Fibroblast of the aortic adventitia (primary cell): ENCODE measurements at places on chromosomes 5 and 9. TPM values are rescaled to one million over a fixed set of nuclear protein-coding genes. Genes with fewer than 3 reads are reported as not detected.

DNA sequence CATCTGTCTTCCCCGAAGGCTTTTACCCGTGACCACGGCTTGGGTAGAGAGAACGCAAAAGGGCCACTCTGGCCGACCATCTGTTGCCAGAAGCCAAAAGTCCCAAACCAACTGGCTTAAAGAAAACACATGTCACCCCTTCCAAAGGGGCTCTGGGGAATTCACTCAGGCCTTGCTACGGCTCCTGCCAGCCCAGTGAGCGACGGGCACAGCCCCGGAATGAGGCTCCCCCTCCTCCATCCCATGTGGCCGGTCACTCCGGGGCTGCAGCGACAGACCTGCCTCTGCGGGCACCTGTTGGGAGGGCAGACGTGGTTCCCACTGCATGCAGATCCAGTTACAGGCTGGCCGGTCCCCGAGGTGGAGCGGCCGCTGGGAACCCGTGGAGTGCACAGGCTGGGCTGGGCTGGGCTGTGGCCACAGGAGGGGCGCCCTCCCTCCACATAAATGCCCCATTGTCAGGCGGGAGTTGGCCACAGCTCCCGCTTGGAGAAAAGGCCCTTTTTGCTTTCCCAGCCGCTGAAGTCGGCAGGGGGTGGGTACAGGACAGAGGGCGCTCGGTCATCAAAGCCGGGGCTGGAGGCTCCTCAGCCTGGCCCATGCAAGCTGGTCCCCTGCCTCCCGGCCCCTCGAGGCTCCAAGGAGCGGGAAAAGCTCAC is 19.9 kb downstream of the NOTCH1 start:
- no peak for DNase-seq

DNA sequence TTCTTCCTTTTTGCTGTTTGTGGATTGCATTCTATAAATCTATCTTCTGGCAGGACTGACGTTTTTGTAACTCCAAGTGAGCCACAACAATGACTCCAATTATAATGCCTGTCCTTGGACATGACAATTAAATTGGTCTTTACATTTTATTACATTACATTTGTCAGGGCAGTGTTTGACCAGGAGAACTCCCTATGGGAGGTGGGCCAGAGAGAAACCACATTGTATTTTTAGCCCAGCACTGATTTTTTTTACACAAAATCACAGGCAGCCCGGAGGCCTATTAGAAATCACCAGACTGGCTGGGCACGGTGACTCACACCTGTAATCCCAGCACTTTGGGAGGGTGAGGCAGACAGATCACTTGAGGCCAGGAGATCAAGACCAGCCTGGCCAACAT is 99.1 kb upstream of the SMC5 start:
- no peak for DNase-seq

DNA sequence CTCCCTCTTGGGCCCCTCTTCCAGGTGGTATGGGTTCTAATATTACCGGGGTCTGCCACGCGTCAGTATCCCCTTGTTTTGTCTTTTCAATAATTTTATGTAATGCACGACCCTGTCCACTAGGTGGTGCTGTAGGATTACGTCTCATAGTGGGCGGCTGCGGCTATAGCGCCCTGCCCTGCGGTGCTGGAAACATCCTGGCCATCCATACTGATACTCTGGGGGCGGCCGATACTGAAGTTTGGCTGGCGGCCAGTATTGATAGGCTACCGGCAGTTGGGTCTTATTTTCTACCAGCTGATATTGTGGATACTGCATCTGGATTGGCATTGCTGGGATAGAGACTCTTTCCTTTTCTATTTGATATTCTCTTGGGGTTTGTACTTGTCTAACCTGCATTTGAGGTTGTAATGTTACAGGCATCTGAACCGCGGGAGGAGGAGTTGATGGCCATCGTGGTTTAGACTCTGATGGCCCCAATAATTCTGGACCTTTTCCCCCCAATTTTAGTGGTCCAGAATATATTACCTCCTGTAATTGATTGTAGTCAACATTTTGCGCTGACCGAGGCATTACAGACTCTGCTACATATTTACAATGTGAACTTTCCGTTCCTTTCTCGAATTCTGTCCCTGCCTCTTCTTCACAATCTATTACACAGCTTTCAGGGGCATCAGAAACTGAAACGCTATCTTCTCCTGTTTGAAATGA is 3.3 kb upstream of the TMEM141 start:
- DNase-seq: peak; percentile 67

- no peak for DNase-seq
Observed at GRCh38 chr5:96329886-96330529, 103.0 kb downstream of the PCSK1 start.

DNA sequence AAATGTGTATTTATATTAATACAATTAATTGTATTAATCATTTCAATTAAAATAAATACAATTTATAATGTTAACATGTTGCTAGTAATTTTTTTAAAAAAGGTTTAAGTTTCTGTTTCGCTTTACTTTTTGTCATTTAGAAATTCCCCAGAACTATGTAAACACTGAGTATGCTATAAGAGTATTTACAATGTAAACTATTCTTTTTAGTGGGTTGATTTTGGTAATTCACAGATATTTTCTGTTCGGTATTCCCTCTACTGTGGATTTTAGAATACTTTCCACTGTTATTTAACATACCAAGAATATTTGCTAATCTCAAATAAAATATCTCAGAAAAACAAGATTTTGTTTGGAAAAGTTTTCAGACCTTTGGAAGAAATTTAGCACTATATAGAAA is 1564.4 kb downstream of the EFNA5 start:
- no peak for DNase-seq

DNA sequence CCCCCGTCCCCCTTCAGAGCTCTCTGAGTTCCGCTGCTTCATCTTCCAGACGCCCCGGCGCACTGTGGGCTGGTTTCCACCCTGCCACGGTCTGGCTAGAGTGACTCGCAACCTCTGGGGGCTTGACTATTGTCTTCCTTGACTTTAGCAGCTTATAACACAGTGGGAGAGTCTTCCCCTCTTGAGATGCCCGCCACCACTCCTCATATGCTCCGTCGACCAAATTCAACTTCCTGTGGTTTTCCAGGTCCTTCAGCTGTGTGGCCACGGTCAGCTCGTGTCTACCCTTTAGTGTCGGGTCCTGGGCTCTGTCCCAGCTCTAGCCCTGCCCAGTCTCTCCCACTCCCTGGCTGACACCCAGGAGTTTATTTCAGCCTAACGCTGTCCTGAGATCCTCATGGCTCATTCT is 28.2 kb upstream of the NCS1 start:
- peak; percentile 46 for DNase-seq

GRCh38 chr5:31847354-31847753 is 208.4 kb downstream of the PDZD2 start:
- no peak for DNase-seq

GRCh38 chr5:84227236-84227635 is 157.4 kb downstream of the EDIL3 start:
- DNase-seq: no peak

GRCh38 chr9:16705111-16705604 is 165.3 kb downstream of the BNC2 start:
- DNase-seq: peak; percentile 99

- peak; percentile 19 for DNase-seq
Observed at GRCh38 chr9:90943341-90943740, 141.7 kb downstream of the SYK start.

DNA sequence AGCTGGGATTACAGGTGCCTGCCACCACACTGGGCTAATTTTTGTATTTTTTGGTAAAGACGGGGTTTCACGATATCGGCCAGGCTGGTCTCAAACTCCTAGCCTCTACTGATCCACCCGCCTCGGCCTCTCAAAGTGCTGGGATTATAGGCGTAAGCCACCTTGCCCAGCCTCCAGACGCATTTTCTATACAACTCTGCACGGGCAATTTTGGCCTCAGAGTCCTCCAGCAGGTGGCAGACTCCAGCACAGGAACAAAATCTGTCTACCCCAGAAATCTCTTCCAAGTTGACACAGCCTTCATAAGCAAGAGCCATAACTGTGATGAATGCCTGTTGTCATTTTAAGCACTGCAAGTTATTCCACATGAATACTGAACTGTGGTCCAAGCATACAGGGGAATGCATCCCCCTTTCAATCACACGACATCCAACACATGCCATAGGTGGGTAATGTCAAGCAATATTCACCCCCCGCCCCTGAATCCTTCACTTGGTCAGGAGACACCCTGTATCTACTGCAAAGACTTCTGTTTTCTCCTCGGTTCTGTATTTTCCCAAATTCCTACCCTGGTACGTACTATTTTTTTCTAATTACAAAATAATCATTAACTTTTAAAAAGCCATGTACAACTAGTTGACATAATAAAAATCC is 50.8 kb downstream of the ALDH7A1 start:
- peak; percentile 29 for DNase-seq

DNA sequence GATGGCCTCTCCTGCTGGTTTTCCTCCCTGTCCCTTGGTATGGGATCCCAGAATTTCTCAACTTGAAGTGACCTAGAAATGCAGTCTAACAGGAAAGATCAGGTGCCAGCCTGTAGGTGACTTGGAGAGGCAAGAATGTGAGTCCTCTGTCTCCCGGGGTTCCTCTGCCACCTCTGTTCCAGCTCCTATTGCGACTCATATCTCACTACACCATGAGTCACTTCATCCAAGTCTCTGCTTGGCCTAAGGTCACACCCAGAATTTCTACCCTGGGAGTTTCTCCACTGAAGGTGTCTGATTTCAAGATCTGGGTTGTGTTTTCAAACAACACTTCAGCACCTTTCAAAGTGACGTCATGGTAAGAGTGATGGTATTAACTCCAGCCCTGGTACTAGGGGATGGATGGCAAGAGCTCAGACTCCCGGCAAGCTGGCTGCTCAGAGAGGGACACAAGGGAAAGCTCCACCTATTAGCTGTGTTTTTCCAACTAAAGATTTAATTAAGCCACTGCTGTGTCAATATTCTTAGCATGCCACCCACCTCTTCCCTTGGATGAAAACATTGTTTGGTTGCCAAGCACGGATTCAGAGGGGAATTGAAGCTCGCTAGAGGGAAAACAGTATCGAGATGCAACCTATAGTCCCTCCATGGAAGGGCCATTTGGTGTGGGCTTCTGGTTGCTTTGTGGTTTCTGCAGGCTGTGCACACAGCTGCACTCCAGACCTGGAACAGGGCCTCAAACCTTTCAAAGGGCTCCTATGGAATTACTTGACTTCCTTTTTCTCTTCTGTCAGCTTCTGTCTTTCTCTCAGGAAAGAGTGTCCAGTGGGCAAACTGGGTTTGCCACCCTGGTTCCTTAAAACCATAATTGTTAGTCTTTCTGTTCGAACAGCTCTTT is 205.7 kb downstream of the GAS1 start:
- DNase-seq: peak; percentile 81

GRCh38 chr5:179436321-179437122 is 91.3 kb upstream of the ADAMTS2 start:
- DNase-seq: no peak

- DNase-seq: no peak
Observed at GRCh38 chr5:101785090-101785489, 511.0 kb downstream of the SLCO4C1 start.

- no peak for DNase-seq
Observed at GRCh38 chr5:160567031-160567705, 145.5 kb downstream of the PTTG1 start.

DNA sequence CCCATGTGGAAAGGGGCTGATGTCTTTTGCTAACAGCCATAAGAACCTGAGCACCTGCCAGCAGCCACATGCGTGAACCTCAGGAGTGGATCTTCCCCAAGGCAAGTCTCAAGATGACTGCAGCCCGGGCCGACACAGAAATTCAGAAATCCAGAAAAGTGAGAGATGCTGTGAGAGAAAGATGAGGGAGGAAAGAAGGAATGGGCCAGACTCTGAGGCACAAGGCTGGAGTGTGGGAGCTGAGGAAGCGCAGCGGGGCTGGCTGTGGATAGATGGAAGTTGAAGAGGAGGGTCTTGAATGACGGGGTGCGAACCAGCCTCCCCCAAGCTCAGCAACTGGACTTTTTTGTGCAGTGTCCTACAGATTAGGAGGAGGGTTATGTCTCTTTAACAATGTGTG is 337.8 kb downstream of the GADD45G start:
- no peak for DNase-seq

GRCh38 chr5:93580927-93581445 is at the start of gene NR2F1-AS1:
Gene NR2F1-AS1 (minus strand): TSS chr5:93581219.
- peak; percentile 62 for DNase-seq

DNA sequence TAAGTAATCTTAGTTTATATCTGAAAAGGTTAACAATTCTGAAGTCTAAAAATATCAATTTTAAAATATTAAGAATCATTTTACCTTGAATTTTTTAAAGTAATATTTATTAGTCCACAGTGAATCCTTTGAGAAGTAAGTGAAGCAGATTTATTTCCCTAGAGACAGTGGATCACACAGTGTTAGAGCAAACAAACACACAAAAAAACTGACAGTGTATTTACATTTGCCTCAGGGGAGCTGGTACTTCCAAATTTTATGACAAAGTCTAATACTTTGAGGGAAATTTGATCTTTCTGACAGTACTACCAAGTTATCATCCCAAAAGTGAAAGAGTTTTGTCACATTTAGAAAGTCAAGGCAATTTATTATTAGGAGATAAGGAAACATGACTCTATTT is 1750.6 kb upstream of the CDH9 start:
- DNase-seq: no peak

DNA sequence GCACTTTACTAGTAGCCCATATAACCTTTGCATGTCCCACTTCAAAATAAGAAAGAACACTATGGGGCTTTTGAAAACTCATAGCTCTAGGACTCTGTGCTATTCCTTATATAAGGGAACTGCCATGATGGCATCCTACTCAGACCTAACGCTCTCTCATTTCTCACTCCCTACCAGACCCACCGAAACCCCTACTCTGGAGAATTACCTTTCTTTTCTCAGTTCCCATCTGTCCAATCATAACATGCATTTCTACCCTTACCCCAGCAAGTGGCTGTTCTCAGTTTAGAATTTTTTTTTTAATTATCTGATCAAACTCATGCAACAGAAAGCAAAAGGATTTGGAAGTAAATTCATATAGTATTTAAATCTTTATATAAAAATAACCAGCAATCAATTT is 27.3 kb downstream of the CARNMT1 start:
- no peak for DNase-seq

DNA sequence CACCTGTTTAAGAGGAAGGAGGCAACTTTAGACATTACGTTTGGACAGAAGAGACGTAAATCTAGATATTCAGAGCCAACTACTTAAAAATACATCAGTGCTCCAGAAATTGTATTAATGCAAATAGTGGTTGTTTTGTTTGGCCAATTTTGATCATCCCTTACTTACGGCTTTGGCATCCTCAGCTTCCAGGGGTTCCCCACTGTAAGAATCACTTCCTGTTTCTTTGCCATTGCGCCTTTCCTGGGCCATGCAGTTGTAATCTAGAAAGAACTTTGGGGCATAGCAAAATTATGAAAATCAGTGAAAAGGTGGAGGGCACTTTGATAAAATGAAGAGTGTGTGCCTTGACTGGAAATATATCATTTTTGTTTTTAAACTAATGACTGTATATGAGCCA is 537.2 kb upstream of the TLE4 start:
- no peak for DNase-seq

Gene OLFML2A
- total RNA-seq: 1.7 and 13.7 TPM in 2 replicates

Gene WHRN
- total RNA-seq: 2.1 and 3.5 TPM in 2 replicates

Gene EFNA5
- 2.1 and 33.1 TPM in 2 replicates for total RNA-seq

Gene TMEM232
- total RNA-seq: 4.7 and 5.2 TPM in 2 replicates

Gene HTR1A
- total RNA-seq: not detected in 2 replicates

Gene KIF24
- total RNA-seq: 0.74 and 8.2 TPM in 2 replicates

Gene CETN3
- 17.2 and 60.8 TPM in 2 replicates for total RNA-seq

Gene TBCA
- total RNA-seq: 147 and 344 TPM in 2 replicates

Gene IL31RA
- 0.72 and 0.74 TPM in 2 replicates for total RNA-seq

Gene SLC34A3
- not detected in 2 replicates for total RNA-seq
